ENCODE measurements at places on chromosomes 4 and X.

- DNase-seq = no peak
Observed at GRCh38 chr4:81512757-81513501, 41.2 kb upstream of the RASGEF1B start.

GRCh38 chrX:150416469-150416868 lies 53.4 kb downstream of the MAMLD1 start:
- DNase-seq = no peak

- peak; percentile 64 for DNase-seq
Observed at GRCh38 chr4:38001927-38002326, 41.7 kb downstream of the PTTG2 start.

GRCh38 chrX:41655631-41656030 lies 33.1 kb upstream of the GPR34 start:
- DNase-seq = no peak

DNA sequence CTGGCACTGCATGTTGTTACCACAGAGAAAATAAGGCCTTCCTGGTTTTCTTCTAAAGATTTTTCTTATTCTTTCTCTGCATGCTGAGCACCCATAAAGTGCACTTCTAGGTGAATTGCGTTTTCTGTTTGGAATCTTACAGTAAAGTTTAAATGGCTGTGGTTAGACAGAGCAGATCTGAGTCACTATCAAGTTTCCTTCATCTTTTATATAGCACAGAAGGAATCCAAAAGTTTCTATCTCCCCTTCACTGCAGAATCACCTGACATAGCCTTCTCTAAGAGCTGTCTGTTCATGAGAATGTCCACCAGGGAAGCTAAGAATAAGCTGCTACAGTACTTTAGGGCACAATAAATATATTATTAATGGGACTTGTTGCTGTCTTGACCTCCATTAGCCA lies 455.5 kb upstream of the FAM241A start:
- DNase-seq = no peak

DNA sequence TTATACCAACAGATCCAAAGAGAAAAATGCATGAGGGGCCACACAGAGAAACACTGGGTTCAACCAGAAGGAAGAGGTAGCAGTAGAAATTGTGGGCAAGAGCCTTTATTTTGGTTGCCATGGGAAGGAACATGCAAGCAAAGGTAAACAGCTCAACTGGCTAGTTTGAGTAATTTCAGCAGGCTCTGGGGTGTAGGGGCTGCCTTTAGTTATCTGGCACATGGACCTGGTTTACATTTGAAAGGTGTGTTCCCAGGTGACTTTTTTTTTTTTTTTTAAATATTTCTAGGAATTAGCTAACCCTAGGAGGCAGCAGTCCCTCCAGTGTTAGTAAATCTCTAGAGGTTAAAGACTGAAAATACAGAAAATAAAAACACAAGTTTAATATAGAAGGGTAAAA lies 481.9 kb downstream of the ACTRT1 start:
- DNase-seq = no peak

DNA sequence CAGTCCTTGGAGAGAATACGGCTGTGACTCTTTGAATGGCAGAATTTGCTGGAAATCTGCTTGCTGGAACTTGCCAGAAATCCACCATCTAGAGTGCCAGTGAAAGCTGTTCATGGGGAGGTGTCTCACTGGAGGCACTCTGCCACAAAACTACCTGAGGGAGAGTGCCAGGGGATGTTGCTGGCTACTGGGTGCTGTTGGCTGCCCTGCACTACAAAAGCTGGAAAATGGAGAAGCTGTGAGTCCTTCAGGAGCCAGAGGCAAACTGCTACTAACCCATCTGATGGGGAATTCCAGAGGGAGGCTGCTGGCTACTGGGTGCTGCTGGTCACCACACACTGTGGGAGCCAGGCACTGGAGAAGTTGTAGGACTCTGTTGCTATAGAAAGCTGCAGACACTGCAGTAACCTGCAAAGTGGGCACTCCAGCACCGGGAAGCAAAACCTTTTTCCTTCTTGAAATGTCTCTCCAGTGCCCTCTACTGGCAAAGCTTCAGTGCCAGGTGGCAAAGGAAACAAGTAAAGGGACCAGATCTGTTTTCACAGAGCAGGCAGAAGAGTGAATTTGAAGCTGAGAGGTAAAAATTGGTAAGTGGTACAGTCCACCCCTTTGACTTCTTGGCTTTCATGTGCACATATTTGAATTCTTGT lies 47.8 kb upstream of the HSD17B10 start:
- peak; percentile 45 for DNase-seq

- DNase-seq = no peak
Observed at GRCh38 chr4:79426989-79427388, 19.0 kb upstream of the GK2 start.

- no peak for DNase-seq
Observed at GRCh38 chrX:39534949-39535348, 562.8 kb downstream of the BCOR start.
